ENCODE measurements at places on chromosomes 11 and 22. TPM values are rescaled to one million over a fixed set of nuclear protein-coding genes. Genes with fewer than 3 reads are reported as not detected.

GRCh38 chr11:104390651-104391050 lies 226.7 kb upstream of the PDGFD start:
- no peaks in the 10 kb centered on the region for H3K27me3 ChIP-seq
- H3K4me3 ChIP-seq, result no peak overlapping the region
- H3K27ac ChIP-seq, result no peak overlapping the region
- DNase-seq, result no peak
- H3K4me1 ChIP-seq, result no peaks in the 10 kb centered on the region
- H3K36me3 ChIP-seq, result no peaks in the 10 kb centered on the region

Gene LMO2
- total RNA-seq, result 2.8 TPM

Gene OR51B4
- total RNA-seq, result 43.7 TPM

Gene TSSK2
- total RNA-seq, result not detected

Gene C11orf42
- total RNA-seq, result not detected
